GM12891 (cell line): ENCODE measurements at places on chromosomes 5 and 9.

GRCh38 chr9:88952086-88952615 lies 39.1 kb upstream of the S1PR3 start:
- DNase-seq, result no peak

DNA sequence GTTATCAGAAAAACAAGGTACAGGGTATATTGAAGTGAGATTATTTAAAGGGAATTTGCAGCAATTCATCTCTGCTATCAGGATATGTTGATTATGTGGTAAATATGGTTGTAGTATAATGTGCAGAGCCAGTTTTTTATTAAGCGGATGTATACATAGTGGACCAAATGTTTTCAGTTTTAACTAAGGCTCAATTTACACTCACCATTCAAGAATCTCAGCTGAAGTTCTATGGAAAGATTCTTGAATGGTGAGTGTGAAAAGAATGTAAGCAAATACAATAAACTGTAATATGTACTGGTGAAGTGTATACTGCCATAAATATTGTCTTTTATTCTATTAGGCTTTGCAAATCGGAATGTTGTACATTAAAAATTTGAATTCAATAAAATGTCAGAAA lies 895.9 kb upstream of the CDH10 start:
- DNase-seq, result no peak

DNA sequence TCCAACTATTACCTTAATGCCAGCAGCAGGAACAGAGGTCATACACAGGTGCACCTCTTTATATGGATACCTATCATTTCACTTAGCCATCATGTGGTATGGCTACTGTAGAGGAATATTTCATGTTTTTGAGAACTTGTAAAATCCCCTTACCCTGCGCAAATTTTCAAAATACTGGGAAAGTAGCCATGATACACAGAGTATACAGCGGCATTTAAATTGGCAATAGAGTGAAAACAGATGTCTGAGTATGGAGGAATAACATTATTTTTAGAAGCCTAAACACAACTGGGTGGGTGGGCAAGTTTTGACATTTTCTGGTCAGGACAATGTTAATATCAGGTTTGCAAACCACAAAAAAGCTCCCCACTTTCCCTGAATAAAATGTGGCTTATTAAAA lies 109.5 kb downstream of the SMIM23 start:
- no peak for DNase-seq

GRCh38 chr5:126139773-126140172 lies 283.4 kb upstream of the GRAMD2B start:
- no peak for DNase-seq

- no peak for DNase-seq
Observed at GRCh38 chr5:106825374-106825773, 845.4 kb downstream of the EFNA5 start.

DNA sequence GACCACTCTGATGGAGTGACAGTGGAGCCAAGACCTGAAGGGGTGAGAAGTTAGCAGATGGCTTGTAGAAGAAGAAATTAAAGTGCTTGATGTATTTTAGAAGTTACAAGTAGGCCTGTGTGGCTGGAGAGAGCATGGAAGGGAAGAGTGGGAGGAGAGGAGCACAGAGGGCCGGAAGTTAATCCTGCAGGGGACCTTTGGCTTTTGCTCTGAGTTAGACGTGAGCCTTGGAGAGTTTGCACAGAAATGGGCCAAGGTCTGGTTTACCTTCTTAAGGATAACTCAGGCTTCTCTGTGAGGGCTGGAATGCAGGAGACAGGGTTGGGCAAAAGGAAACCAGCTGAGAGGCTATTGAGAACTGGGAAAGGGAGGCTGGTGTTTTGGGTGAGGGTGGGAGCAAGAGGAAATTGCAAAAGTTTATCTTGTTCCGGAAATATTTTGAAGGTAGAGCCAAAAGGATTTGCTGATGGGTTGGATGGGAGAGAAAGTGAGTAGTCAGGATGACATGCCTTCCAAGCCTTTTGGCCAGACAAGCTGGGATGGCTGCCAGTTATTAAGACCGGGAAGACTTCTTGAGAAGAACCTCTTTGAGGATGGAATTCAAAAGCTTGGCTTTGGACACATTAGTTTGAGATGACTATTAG lies 17.5 kb upstream of the F2RL1 start:
- DNase-seq, result no peak

- no peak for DNase-seq
Observed at GRCh38 chr5:33964132-33964700, 20.3 kb downstream of the SLC45A2 start.

GRCh38 chr5:14569948-14570691 lies 11.5 kb upstream of the OTULINL start:
- no peak for DNase-seq

DNA sequence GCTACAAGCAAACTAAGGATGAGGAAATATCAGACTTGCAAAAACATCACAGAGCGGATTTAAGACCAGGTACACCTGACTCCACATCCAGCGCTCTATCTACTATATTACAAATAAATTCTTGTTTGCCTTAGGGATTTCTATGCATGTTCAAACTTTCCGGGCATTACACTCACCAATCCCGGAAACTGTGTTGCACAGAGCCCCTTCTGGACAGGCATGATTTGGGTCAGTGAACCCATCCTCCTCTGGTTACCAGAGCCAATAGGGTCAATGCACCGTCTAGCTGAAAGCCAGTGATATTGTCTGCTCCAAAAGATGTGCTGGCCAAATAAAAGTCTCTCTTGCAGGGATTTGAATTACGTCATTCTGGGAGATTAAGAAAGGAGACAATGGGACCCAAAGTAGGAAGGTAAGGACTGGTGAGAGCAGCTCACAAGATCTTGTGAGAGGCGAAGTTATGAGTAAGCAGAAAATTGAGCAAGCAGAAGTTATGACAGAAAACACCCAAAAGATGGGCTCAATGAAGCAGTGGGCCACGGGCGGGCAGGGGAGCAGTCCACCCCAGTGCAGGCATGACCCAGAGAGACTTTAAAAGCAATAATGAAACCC lies 155.8 kb upstream of the RAI14 start:
- no peak for DNase-seq

- DNase-seq, result no peak
Observed at GRCh38 chr5:159571501-159572244, 241.4 kb upstream of the IL12B start.

DNA sequence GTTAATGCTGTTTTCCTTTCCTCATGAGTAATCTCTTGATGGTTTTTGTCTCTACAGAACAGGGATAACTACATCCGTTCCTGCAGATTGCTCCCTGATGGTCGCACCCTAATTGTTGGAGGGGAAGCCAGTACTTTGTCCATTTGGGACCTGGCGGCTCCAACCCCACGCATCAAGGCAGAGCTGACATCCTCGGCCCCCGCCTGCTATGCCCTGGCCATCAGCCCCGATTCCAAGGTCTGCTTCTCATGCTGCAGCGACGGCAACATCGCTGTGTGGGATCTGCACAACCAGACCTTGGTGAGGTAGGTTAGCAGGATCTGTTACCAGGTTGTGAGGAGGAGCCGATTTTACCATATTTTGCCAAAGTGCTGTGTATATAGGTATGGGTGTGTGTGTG lies 148.2 kb downstream of the TLE4 start:
- no peak for DNase-seq

- no peak for DNase-seq
Observed at GRCh38 chr5:5957737-5958136, 420.6 kb downstream of the MED10 start.

DNA sequence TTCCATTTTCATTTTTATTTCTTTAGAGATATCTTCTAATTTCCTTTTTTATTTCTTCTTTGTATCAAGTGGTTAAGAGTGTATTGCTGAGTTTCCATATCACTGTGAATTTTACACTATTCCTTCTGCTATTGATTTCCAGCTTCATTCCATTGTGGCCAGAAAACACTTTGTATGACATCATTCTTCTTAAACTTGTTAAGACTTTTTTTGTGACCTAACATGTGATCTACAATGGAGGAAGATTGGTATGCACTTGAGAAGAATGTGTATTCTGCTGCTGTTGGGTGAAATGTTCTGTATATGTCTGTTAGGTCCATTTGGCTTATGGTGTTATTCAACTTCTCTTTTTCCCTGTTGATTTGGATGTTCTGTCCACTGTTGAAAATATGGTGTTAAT lies 274.2 kb upstream of the PUM3 start:
- DNase-seq, result no peak

- no peak for DNase-seq
Observed at GRCh38 chr5:26569241-26569928, 469.0 kb downstream of the CDH9 start.

DNA sequence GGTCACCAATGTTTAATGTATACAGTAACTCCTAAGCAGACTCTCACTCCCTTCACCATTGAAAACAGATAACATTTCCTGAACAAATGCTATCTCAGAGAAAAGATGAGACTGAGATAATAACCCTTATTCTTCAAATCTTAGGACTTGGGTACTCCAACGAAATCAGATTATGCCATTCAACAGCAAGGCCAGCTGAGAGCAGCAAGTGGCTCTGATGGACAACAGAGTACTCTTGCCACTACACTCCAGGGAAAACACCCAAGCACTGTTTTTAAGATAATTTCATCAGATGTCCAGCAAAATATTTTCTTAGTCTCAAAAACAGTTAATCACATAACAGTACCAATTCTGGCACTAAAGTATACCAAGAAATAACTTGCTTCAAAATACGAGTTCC lies 10.1 kb downstream of the PPP2CA start:
- no peak for DNase-seq

GRCh38 chr9:123087359-123087888 lies 54.0 kb downstream of the GPR21 start:
- no peak for DNase-seq

DNA sequence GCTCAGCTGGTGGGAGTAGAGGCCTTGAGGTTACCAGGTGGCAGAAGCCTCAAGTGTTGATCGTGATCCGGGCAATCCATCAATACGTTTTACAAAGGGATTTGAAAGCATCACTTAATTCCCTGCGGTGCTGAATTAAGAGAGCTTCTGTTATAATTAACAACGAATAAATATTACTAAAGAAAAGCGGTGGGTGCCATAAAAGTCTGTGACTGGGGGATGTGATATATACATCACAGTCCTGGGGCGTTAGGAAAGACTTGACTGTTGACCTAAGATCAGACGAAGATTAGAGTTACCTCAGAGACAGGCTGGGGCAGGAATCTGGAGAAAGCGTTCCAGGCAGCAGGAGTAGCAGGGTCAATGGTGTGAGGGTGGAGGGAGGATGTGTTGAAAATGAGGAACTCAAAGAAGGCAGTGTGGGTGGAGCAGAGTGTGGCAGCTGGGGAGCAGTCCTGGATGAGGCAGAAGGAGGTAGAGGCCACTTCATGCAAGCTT lies 6.7 kb upstream of the C5orf63 start:
- no peak for DNase-seq

- DNase-seq, result no peak
Observed at GRCh38 chr5:6176102-6176693, 202.1 kb downstream of the MED10 start.

- DNase-seq, result no peak
Observed at GRCh38 chr5:141564216-141564692, 54.5 kb downstream of the DIAPH1 start.
